ENCODE measurements at places on chromosomes 11 and 22. TPM values are rescaled to one million over a fixed set of nuclear protein-coding genes. Genes with fewer than 3 reads are reported as not detected.

GRCh38 chr11:27563201-27563600 lies 56.6 kb upstream of the LIN7C start:
- H3K4me1 ChIP-seq: no peaks in the 10 kb centered on the region
- no peak overlapping the region for H3K4me3 ChIP-seq
- no peaks in the 10 kb centered on the region for H3K27me3 ChIP-seq
- peak; percentile 1 for DNase-seq

DNA sequence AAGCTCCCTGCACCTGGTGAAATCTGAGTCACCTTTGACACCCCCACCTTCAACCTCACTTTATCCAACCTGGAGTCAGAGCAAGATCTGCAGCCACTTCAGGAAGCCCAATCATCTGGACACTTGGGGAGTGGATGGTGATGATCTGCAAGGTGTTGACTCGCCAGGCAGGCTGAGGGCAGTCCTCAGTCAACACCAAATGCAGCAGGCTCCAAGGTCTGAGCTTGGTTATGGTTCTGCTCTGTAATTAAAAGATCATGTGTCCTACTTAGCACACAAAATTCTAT lies 446.9 kb downstream of the BRD1 start:
- no peak overlapping the region for H3K27ac ChIP-seq
- no peaks in the 10 kb centered on the region for H3K4me1 ChIP-seq
- no peak for DNase-seq
- H3K4me3 ChIP-seq: no peak overlapping the region
- H3K36me3 ChIP-seq: no peaks in the 10 kb centered on the region

- no peaks in the 10 kb centered on the region for H3K4me1 ChIP-seq
- DNase-seq: no peak
- no peaks in the 10 kb centered on the region for H3K36me3 ChIP-seq
- H3K27me3 ChIP-seq: peaks cover 42% of the 10 kb centered on the region
- no peak overlapping the region for H3K27ac ChIP-seq
- no peak overlapping the region for H3K4me3 ChIP-seq
Observed at GRCh38 chr22:41979423-41980250, 10.4 kb downstream of the SEPTIN3 start.

DNA sequence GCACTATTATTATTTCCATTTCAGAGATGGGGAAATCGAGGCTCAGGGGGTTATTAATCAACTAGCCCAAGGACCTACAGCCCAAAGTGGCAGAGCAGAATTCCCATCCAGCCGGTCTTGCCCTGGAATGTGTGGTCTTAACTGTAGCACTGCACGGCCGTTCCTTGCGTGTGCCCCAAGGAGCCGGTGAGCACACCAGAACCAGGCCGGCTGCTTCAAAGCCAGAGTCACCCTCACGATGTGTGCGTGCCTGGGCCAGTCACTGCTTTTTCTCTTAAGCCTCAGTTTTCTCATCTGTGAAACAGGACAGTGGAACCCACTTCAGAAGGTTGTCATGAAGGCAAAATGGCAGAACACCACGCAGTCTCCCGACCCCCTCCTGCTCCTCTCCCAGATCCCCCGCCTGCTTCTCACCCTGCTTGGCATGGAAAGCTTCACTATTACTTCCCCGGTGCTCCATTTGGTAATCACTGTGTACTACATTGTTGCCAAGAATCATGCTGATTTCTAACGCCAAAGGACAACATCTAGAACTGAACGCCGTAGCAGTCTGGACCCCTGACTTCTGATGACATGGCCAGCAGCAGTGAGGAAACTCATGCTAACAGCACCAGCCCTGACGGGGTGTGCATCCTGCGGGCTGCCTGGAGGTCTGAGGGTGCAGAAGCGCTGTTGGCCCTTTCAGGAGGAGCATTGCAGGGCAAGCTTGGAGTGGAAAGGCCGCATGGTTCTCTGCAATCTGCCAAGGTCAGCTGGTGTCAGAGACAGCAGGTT lies 106.8 kb upstream of the B3GAT1 start:
- no peak for DNase-seq
- H3K4me3 ChIP-seq: no peak overlapping the region
- no peaks in the 10 kb centered on the region for H3K27me3 ChIP-seq
- H3K36me3 ChIP-seq: no peaks in the 10 kb centered on the region
- no peaks in the 10 kb centered on the region for H3K4me1 ChIP-seq

GRCh38 chr11:119592642-119593041 lies 136.4 kb downstream of the NECTIN1 start:
- no peaks in the 10 kb centered on the region for H3K36me3 ChIP-seq
- peaks cover 15% of the 10 kb centered on the region for H3K4me1 ChIP-seq
- H3K27me3 ChIP-seq: no peaks in the 10 kb centered on the region
- no peak overlapping the region for H3K27ac ChIP-seq

- no peak overlapping the region for H3K4me3 ChIP-seq
- no peak overlapping the region for H3K27ac ChIP-seq
- H3K27me3 ChIP-seq: peaks cover 3% of the 10 kb centered on the region
Observed at GRCh38 chr11:94675813-94676212, 92.3 kb upstream of the AMOTL1 start.

DNA sequence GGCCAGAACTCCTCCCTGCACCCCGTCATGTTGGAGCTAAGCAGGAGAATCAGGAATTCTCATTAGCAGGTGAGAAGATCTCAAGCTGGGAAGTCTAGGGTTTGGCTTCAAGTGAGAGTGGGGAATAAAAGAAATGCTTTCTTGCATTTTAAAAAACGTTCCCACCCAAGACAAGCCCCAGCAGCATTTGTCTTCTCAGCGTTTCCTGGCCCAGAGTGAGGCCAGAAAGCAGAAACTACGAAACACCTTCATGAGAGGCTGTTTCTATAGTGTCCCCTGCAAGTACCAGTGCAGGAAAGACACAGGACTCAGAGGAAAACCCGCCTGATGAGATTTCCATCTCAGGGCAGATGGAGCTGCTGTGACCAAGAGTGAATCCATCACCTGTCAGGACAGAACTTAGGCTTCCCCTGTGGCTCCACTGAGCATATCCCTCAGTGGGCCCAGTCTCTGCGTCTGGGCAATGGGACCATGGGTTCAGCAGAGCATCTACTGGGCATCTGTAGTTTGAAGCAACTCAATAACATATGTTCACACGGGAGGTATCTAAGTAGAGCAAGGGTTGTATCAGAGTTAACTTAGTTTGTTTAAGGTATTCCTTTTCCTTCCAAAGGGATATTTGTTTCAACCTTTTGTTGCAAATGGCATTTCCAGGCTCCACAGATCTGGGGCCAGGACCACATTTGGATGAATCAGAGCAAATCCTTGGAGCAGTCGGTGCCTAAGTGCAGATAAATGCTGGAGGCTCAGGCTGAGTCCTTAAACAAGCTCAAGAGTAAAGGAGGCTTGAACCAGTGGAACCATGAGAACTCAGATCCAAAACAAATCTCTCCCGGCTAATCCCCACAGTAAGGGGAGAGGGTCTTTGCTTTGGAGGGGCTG lies 548.3 kb downstream of the MIAT start:
- DNase-seq: no peak
- no peak overlapping the region for H3K4me3 ChIP-seq
- H3K4me1 ChIP-seq: peaks cover 7% of the 10 kb centered on the region
- no peaks in the 10 kb centered on the region for H3K36me3 ChIP-seq
- no peak overlapping the region for H3K27ac ChIP-seq

DNA sequence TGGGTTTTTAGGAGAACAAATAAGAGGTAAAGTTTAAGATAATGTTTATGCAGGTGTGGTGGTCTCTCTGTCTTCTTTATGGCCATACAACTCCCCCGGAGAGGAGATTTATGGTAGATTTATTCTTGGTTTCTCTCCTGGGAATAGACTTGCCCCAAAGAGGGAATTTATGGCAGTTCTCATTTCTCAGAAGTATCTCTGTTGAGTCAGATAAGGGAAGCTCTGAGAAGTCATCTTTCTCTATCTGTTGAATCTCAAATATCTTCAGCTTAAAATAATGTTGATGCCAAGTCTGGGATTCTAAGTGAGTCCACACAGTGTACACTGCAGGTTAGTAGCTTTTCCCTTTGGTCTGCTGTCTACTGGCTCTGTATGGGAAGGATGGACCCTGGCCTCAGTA lies 276.4 kb upstream of the PLET1 start:
- H3K27me3 ChIP-seq: no peaks in the 10 kb centered on the region
- no peak overlapping the region for H3K27ac ChIP-seq
- H3K4me1 ChIP-seq: no peaks in the 10 kb centered on the region

GRCh38 chr11:96543177-96543576 lies 153.4 kb downstream of the JRKL start:
- H3K27ac ChIP-seq: no peak overlapping the region
- DNase-seq: no peak
- no peaks in the 10 kb centered on the region for H3K27me3 ChIP-seq
- H3K4me3 ChIP-seq: no peak overlapping the region
- H3K36me3 ChIP-seq: no peaks in the 10 kb centered on the region

GRCh38 chr22:41833369-41834004 lies 582 bp downstream of the SREBF2 start:
- peak overlapping the region; percentile 96 for H3K4me3 ChIP-seq
- peaks cover 6% of the 10 kb centered on the region for H3K4me1 ChIP-seq
- no peaks in the 10 kb centered on the region for H3K27me3 ChIP-seq
- peak overlapping the region; percentile 94 for H3K27ac ChIP-seq

DNA sequence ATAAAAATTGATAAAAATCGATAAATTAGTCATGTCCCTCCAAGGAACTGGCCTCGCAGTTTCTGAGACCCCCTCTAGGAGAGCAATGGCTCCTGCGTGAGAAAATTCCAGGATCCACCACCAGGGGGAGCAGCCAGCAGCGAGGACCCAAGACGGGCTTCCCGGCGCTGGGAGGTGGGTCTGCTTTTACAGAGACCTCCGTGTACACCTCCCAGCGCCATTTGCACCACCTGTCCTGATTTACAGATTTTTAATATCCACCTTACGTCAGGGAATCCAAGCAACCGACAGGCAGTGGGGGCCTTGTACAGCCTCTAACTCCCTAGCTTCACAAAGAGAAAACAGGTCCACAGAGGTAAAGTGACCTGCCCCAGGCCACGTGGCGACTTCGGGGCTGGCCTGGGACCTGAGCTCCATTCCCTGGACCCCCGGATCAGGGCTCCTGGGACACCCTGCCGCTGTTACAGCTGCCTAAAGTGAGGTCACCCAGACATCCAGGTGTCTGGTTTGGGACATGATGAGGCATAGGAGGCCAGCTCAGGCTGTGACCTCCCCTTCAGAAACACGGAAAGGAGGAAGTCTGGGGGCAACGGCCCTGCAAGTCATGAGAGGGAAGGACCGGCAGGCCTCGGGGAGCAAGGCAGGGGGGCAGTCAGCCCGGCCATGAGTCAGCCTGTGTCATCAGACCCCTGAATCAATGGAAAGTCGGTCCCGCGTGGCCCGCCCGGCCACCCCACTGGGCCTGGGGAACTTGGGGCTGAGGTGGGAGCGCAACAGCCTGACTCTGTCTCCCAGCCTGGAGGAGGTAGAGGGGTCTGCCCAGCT lies 3.5 kb downstream of the OSM start:
- peak; percentile 65 for DNase-seq
- H3K27me3 ChIP-seq: no peaks in the 10 kb centered on the region
- H3K36me3 ChIP-seq: no peaks in the 10 kb centered on the region
- no peak overlapping the region for H3K27ac ChIP-seq
- H3K4me1 ChIP-seq: no peaks in the 10 kb centered on the region

DNA sequence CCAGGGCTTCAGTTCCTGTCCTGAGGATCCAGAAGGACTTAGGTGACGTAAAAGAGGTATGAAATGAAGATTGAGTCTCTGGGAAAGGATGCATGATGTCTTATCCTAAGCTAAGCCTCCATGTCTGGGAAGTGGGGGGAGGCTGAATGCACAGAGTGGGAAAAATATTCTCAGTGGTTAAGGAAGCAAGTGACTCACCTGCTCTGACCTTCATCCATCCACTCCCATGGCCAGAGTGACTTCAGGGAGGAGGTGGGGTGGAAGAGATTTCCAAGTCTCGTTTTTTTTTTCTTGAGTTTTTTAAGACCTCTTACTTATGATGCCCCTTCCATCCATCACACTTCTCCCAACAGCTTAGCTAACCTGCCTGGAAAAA lies 32.5 kb upstream of the POLD3 start:
- H3K27me3 ChIP-seq: peaks cover 7% of the 10 kb centered on the region
- no peak overlapping the region for H3K27ac ChIP-seq
- H3K36me3 ChIP-seq: no peaks in the 10 kb centered on the region
- no peaks in the 10 kb centered on the region for H3K4me1 ChIP-seq

DNA sequence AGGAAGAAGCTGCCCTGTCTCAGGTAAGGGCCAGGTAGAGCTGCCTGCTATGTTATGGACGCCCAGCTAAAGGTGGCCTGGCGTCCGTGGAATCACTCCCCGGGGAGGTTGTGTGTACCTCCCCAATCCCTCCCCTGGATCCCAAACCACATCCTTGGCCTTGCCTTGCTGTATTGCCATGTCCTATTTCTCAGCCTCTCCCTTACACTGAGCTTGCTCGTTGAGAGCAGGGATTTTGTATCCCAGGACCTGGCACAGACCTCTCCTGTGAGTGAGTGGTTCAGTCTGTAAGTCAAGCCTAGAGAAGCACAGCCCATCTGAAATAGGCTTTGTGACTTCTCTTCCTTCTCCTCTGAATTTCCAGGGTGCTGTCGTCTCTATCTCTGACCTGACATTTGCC lies 53.9 kb downstream of the TRAF6 start:
- H3K4me3 ChIP-seq: no peak overlapping the region
- H3K36me3 ChIP-seq: no peaks in the 10 kb centered on the region
- DNase-seq: peak; percentile 80
- no peaks in the 10 kb centered on the region for H3K27me3 ChIP-seq

GRCh38 chr11:133198438-133198837 lies 333.9 kb downstream of the OPCML start:
- no peaks in the 10 kb centered on the region for H3K27me3 ChIP-seq
- no peak for DNase-seq
- no peaks in the 10 kb centered on the region for H3K4me1 ChIP-seq
- H3K36me3 ChIP-seq: no peaks in the 10 kb centered on the region

- no peaks in the 10 kb centered on the region for H3K27me3 ChIP-seq
- no peak overlapping the region for H3K4me3 ChIP-seq
- peaks cover 25% of the 10 kb centered on the region for H3K4me1 ChIP-seq
Observed at GRCh38 chr22:38238519-38239071, 34.2 kb downstream of the TMEM184B start.

DNA sequence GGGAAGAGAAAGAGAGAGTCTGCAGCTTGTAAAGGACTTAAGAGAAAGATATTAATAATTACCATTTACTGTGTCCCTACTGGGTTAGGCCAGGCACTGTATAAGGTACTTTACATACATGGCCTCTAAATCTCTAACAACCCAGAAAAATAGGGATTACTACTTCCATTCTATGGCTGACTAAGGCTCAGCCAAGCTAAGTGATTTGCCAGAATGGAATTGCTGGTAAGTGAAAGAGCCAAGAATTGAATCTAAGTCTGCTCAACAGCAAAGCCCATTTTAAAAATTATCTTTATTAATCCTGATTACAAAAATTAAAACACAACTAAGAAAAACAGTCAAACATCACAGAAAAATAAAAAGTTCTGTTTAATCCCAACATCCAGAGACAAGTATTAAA lies 21.4 kb downstream of the XRRA1 start:
- no peak overlapping the region for H3K4me3 ChIP-seq
- no peaks in the 10 kb centered on the region for H3K27me3 ChIP-seq
- DNase-seq: no peak

GRCh38 chr22:38907767-38908166 lies 35.8 kb upstream of the CBX6 start:
- H3K4me3 ChIP-seq: no peak overlapping the region
- H3K36me3 ChIP-seq: no peaks in the 10 kb centered on the region
- H3K27me3 ChIP-seq: peaks cover 7% of the 10 kb centered on the region
- no peaks in the 10 kb centered on the region for H3K4me1 ChIP-seq
- DNase-seq: no peak

- H3K27me3 ChIP-seq: no peaks in the 10 kb centered on the region
- no peak overlapping the region for H3K4me3 ChIP-seq
- H3K27ac ChIP-seq: peak overlapping the region; percentile 50
- H3K36me3 ChIP-seq: no peaks in the 10 kb centered on the region
- DNase-seq: peak; percentile 52
- H3K4me1 ChIP-seq: peaks cover 15% of the 10 kb centered on the region
Observed at GRCh38 chr11:75474878-75475766, 42.1 kb upstream of the KLHL35 start.

The TSKU gene
- 5.0 TPM for total RNA-seq

The OR8D4 gene
- not detected for total RNA-seq

The TUB gene
- total RNA-seq: 9.6 TPM

The HEPN1 gene
- not detected for total RNA-seq

The CARNS1 gene
- under 0.01 TPM for total RNA-seq
